ENCODE measurements at places on chromosomes 16 and 17.

- no peak for DNase-seq
Measured at GRCh38 chr17:11925262-11926021, 71.8 kb downstream of the ZNF18 start.

DNA sequence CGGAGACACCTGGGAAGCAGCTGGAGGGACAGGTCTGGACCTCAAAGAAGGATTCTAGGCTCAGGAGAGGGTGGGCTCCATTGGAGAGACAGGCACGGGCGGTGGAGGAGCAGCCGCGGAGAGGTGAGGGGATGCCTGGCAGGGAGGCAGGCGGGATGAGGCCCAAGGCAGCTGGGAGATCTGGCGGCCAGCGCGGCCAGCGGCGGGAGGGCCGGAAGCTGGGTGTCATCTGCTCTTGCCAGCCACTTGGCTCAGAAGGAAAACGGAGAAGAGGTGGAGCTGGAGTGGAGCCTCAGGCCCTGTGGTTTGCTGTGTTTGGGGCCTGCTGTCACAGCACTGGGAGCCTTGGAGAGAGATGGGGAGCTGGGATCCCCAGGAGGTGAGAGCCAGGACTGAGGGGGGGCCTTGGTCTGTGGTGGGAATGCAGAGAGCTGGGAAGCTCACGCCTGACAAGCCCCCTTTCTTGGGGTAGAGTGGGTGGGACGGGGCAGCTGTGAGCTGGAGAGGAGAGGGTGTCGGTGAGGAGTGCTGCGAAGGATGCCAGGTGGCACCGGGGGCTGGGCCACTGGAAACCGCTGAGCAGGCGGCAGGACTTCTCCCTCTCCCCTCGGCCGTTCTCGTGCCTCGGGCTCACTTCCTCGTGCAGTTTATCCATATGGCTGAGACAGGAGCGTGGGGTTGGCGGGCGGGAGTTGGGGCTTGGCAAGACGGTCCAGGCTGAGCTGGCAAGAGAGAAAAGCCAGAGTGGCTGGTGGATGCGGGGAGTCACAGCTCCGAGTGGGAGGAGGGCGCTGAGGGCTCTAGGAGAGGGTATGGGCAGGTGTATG lies 8.0 kb downstream of the TBC1D24 start:
- DNase-seq = peak; percentile 37

DNA sequence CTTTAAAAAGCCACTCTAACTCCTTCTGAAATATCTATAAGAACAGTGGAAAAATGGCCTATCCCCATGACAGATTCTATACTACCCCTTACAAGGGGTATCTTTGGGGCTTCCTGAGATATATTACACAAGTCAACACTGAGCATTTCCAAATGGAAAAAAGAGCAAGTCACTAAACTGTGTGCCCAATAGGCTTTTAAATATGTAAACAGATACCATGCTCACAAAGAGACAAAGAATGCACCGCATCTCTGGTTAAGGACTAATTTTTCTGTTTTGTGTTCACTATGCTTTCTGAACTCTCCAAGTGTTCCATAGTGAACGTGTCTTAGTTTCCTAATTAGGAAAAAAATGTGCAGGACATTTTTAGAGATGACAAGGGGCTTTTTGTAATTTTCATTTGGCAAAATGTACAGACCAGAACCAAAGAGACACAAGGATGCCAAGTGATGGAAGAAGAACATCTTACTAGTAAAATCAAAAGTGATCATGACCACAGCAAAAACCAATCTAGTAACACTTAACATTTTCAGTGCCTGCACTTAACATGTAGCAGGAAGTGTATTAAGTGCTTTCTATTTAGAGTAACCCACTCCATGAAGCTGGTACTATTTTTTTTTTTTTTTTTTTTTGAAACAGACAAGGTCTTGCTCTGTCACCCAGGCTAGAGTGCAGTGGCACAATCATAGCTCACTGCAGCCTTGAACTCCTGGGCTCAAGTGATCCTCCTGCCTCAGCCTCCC lies 21.5 kb downstream of the MYH11 start:
- DNase-seq = no peak

- no peak for DNase-seq
Measured at GRCh38 chr16:85376292-85377095, 236.6 kb upstream of the GSE1 start.

GRCh38 chr17:12821376-12821940 lies 32.2 kb downstream of the ARHGAP44 start:
- no peak for DNase-seq

DNA sequence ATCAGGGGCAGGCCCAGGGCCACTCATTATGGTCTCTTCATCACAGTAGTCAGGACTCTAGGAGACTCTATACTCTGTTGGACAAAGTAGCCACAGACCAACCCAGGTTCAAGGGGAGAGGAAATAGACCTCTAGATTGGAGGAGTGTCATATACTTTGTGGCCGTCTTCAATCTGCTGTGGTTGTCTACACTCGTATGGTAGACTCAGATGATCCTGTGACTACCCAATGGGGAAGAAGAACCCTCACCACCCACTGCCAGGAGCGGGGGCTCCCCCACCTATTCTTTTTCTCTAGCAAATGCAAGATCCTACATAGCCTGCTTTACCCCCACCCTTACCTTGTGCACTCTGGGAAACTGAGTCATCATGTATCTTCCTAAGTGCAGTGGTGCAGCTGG lies 80.5 kb downstream of the KSR1 start:
- no peak for DNase-seq

GRCh38 chr16:48526058-48526957 lies 83.7 kb downstream of the N4BP1 start:
- peak; percentile 3 for DNase-seq

DNA sequence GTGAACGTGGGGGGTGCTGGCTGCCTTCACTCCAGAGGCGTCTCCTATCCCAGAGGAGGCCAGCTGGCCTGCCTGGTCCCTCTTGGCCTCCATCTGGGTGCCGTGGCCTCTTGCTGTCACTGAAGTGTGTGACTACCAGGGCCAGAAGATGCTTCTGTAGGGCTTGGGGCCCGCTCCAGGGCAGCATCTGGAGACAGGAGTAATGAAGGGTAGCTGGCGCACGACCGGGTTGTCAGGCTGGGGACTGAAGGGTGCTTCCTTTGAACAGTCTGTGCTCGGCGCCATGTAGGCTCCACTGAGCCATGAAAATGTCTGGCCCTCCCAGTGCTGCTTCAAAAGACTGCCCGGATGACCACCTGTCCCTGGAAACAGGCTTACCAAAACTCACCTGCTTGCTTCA lies 31.3 kb downstream of the ASIC2 start:
- DNase-seq = no peak

GRCh38 chr16:35525979-35526590 lies 2066.7 kb downstream of the TP53TG3F start:
- no peak for DNase-seq

DNA sequence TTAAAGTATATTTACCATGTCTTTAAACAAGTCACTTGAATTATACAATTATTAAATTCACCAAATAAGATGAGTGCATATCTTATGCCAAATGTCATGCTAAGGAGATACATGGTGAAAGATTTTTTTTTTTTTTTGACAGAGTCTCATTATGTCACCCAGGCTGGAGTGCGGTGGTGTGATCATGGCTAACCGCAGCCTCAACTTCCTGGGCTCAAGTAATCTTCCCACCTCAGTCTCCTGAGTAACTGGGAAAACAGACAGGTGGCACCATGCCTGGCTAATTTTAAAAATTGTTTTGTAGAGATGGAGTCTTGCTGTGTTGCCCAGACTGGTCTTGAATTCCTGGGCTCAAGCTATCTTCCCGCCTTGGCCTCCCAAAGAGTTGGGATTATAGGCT lies 149.0 kb upstream of the GOT2 start:
- no peak for DNase-seq

- no peak for DNase-seq
Measured at GRCh38 chr17:21082001-21082436, 39.2 kb upstream of the USP22 start.

DNA sequence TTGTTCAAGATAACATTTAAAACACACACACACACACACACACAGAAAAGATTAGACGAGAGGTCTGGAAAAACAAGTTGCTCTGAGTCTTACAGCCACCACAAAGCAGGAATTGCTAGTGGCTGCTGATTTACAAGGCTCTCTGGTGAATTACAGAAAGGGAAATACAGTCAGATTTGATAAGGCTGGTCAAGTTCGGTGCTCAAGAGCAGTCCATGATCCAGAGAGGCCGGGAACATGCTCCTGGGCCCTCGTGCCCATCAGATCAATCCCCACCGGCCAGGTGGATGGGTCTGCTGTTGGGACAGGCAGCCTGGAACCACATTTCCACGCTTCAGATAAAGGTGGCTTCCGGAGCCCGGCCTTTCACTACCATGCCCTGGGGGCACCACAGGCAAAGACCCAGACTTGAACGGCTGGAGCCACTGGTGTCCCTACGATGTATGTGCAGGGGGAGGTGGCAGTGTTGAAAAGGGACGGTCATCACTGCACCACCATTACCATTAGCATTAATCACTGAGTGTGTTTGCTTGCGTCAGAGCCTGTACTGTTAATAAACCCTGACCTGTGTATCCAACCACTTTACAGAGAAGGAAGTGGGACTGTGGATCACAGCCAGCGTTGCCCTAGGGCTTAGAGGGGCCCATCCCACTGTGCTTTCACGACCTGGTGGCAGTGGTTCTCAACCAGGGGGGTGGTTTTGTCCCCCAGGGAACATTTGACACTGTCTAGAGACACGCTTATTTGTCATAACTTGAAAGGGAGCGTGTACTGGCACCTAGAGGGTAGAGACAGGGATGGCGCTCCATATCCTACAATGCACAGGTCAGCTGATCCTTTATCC lies 95.1 kb downstream of the XYLT1 start:
- peak; percentile 29 for DNase-seq

DNA sequence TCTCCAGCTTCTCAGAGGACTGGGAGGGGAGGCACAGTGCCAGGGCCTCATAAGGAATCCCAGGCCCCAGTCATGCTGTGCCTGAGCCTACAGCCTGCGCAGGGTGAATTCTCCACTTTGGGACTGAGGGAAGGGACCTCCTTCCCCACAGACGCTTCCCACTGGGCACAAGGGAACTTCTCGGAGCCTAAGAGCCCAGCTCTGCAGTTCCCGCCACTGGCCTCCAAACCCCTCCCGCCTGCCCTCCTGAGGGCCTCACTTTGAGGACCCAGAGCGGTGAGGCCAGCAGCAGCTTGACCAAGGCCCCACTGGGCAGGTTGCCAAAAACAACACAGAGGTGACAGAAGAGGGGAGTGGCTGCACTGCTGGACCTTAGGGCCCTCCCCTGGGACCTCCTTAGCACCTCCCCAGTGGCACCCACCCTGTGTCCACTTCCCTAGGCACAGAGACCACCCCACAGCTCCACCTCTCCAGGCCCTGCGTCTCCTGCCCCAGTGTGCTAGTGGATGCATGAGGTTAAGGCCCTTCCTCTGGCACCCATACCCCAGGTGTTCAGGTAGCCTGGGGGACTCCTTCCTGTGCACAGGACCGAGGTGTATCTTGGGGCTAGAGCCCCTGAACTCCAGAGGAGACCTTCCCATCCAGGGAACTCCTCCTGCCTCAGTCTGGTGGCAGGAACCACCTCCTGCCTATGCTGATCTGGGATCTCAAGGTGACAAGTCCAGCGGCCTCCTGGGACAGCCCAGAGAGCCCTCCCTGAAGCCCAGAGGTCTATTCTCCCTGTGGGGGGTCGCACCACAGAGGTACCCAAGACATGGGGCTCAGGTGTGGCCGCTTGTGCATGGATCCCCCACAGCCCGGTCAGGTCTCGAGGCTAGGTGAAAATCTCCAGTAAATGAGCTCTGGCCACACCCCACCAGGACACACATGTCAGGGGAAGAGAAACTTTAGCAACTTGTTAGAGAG lies 3.4 kb downstream of the CASKIN2 start:
- DNase-seq = no peak

- no peak for DNase-seq
Measured at GRCh38 chr17:4407851-4408250, 25.9 kb upstream of the SPNS3 start.

DNA sequence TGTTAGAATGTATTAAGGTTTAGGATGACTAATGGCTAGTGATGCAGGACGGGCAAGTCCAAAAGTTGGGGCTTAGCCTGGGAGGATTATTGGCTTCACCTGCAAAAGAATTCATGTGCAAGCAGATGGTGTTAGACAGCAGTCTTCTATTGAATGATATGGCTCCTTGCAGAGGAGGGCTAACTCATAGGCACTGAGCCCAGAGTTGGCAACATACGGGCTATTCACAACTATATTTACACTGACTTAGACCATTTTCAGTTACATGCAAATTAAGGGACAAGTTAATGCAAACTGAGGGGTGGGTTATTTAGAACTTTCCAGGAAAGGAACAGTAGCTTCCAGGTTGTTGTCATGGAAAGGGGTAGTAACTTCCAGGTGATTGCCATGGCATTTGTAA lies 1017.1 kb upstream of the EEF2KMT start:
- DNase-seq = no peak

DNA sequence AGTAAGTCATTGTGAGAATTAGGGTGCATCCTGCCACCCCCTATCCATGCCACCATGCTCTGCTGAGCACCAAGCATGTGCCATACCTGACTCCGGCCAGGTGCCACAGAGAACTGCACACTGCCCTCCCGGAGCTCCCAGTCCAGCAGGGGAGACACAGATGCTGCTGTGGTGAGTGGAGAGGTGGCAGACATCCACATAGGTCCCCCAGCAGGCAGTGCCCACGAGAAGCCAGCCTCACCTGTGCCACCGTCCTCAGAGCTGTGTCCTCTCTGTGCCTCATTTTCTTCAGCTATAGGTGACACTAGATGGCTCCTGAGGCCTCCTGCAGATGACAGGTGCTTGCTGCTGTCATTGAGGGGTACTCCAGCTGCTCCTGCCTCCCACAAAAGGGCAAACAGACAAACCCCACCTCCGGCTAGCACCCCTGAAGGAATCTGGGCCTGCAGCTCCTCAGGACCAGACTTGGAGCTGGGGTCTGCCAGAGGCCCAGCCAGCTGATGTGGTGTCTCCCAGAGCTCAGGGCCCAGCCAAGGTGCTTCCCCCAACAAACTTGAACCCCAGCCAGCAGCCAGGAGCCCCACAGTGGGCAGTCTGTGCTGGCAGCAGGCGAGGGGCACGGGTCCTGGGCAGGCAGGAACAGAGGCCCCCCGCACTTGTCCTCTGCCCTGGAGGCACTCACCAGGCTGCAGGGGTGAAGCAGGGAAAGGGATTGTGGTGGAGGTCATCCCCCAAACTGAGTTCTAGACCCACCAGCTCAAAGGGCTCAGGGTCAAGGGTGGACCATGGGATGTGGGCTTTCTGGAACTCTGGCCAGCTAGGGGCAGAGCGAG lies 17.1 kb downstream of the FOXJ1 start:
- no peak for DNase-seq

DNA sequence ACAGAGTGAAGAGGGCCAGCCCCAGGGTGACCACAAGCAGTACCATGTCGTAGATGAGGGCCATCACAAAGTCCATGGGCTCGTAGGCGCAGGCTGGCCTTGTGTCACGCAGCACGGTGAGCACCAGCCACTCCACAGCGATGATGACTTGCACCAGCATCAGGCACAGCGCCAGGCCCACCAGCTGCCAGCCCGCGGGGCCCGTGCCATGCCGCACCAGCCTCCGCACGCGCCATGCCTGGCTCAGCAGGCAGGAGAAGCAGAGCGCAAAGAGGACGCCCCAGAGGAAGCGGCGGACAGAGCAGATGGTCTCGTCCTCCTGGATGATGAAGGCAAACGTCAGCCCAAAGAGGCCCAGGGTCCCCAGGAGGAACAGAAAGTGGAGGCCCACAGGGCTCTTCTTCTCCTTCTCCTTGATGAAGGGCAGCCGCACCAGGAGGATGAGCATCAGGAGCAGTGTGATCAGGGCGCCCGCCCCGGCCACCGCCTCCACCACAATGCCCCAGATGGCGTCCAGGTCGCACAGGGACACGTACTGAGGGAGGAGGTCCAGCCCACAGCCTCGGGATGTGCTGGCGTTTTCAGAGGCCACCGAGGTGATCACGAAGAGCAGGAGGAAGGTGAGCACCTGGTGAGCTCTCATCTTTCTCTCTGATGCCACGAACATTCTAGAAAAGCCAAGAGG lies 12.3 kb downstream of the GPRC5B start:
- DNase-seq = no peak
